ENCODE measurements at places on chromosomes 11 and 22.

GRCh38 chr11:63289658-63290057 lies 46.3 kb upstream of the SLC22A25 start:
- DNase-seq, result no peak

DNA sequence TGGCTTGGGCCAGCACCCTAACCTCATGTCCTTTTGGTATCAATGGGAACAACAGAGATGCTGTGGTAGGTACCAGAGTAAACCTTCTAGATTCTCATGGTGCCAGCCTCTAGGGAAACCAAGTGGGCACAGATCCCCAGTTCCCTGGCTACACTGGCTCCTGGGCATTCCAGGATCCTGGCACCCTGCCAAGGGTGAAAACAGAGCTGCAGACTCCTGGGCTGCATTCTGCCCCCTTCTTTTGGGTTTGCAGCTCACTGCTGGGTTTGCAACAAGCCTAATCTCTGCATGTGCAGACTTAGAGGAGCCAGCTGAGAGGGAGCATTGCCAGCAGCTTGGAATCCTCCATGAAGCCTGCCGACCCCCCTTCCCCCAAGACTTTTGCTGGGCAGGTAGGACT lies 30.6 kb downstream of the PRDM11 start:
- DNase-seq, result no peak

DNA sequence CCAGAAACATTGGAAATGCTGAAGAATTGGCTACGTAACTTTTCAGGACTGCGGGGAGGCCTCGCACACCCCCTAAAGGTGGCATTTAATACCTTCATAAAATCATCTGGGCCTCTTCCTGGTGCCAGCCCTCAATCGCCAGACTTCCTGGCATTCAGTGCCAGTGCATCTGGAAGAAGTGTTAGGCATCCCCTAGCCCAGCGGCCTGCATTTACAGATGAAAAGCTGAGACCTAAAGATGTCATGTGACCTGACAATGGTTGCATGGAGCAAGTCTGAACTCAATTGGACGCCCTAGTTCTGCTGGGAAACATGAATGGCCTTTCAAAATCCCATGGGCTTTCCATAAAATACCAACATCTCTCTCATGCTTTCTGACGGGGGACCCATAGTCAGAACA lies 81.0 kb upstream of the TMEM45B start:
- DNase-seq, result no peak

GRCh38 chr11:78548911-78549590 lies 25.6 kb downstream of the NARS2 start:
- no peak for DNase-seq

GRCh38 chr11:625636-626268 lies 997 bp upstream of the CDHR5 start:
- no peak for DNase-seq

DNA sequence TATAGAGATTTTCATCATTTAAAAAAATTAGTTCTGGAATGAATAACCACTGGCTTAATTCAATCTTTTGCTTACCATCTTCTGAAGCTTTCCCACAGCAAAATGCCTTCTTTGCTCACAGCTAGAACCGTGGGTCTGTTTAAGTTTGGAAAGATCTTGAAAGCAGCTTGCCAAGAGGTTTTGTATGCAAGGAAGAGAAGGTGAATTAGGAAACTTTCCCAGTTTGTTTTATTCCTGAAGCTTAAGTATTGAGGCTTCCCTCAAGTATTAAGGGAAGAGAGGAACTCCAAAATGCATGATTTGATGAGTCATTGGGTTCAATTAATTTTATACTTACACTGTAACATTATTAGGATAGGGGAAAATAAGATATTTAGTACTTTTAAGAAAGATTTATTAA lies 1.9 kb upstream of the ARHGEF12 start:
- DNase-seq, result no peak

GRCh38 chr22:39839204-39839603 lies 54.4 kb downstream of the ENTHD1 start:
- DNase-seq, result no peak

- DNase-seq, result no peak
Measured at GRCh38 chr11:60871378-60872061, 4.2 kb downstream of the ZP1 start.
